Muscle of arm (tissue), 14 donors: ENCODE measurements at places on chromosomes 2 and 18.

GRCh38 chr18:29560270-29560669 lies 1383.3 kb upstream of the CDH2 start:
- DNase-seq = no peak

- no peak for DNase-seq
Observed at GRCh38 chr2:3265981-3266924, 111.4 kb downstream of the EIPR1 start.

DNA sequence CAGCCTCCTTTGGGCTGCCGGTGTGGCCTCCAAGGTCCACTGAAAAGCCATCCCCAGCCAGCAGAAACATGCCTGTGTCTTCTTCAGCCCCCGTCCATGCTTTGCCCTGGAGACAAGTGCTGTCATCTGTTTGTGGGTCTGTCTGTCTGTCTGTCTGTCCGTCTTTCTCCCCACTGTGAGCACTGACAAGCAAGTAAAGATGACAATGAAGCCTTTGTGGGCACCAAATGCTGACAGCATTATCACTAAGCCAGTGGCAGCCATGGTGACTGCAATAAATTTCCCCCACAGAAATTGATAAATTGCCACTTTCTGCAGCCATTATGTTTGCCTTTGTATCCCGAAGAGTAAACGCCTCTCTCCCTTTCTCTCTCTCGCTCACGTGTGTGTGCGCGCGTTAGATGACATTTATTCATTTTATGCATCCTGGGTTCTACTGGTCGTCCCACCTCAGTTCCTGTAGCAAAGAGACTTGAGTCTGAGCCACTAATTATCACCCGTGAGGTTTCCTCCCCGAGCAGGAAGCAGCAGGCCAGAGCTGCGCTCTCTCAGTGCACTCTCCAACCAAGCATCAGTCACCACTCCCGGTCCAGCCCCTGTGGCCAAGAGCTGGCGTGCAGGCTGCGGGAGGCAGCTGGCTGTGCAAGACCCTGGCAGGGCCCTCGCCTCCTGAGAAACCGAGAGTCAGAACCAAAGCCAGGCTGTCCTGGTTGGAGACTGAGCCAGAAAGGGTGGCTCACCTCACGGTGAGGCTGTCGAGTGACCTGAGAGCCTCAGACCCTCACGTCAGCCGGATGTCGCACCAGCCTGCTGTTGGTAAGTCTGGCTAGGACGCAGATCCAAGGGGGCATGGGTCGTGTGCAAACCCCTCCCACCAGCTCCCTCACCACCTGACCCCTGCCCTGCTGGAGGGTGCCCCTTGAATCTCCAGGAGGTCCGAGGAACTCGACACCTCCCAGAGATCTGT lies 6.9 kb downstream of the STEAP3 start:
- DNase-seq = no peak

GRCh38 chr2:173874003-173874893 lies 90.9 kb downstream of the SP3 start:
- no peak for DNase-seq

DNA sequence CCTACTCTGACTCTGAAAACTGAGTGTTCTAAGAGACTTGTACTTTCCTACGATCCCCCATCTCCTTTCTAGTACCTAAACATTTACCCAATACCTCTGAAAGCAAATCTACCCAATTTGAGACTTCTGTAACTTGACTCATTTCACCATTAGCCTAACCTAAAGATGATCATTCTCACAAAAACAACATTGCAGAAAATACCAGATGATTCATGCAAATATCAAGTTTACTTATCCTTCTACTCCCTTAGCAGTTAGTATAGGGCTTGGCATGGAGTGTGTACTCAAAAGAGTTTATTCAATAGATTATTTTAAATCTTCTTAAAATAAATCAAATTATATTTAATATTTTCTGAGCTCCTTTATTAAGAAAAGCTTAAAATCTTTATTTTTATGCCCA lies 89.6 kb downstream of the NR4A2 start:
- DNase-seq = no peak

DNA sequence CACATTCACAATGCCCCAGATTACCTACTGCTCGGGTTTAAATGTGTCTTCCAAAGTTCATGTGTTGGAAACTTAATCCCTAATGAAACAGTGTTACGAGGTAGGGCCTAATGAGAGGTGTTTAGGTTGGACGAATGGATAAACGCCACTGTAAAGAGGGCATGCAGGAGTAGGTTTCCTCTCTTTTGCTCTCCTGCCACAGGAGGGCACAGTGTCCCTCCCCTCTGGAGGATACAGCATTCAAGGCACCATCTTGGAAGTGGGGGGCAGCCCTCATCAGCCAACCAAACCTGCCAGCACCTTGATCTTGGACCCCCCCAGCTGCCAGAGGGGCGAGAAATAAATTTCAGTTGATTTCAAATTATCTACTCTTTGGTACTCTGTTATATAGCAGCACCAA lies 103.5 kb downstream of the TSHZ1 start:
- no peak for DNase-seq

DNA sequence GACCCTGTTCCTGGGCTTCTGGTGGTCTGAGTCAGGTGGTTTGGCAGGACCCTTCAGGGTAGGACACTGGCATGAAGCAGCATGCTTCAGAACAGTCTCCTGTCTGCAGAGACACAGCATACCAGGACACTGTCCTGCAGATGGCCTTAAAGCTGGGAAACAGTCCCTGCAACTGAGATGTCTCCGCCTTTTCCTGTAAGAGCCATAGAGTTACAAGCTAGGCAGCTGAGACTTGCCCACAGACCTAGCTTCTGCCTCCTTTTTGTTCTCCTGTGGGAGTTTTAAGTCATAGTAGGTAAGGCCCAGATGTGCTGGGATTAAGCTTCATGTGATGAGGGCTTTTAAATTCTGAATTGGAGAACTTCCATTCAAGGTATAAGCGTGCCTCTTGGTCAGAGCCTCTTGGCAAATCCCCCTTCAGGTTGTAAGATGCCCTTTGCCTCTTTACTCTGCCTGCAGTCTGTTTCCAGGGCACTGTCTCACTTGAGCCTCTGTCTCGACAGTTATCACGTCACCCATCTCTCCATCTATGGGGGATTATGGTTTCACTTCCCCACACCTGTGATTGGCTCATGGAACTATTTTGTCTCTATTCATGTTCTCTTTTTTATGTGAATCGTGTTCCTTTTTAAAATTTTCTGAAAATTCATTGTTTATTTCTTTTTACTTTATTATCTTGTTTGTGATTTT lies 51.8 kb downstream of the COA5 start:
- no peak for DNase-seq

DNA sequence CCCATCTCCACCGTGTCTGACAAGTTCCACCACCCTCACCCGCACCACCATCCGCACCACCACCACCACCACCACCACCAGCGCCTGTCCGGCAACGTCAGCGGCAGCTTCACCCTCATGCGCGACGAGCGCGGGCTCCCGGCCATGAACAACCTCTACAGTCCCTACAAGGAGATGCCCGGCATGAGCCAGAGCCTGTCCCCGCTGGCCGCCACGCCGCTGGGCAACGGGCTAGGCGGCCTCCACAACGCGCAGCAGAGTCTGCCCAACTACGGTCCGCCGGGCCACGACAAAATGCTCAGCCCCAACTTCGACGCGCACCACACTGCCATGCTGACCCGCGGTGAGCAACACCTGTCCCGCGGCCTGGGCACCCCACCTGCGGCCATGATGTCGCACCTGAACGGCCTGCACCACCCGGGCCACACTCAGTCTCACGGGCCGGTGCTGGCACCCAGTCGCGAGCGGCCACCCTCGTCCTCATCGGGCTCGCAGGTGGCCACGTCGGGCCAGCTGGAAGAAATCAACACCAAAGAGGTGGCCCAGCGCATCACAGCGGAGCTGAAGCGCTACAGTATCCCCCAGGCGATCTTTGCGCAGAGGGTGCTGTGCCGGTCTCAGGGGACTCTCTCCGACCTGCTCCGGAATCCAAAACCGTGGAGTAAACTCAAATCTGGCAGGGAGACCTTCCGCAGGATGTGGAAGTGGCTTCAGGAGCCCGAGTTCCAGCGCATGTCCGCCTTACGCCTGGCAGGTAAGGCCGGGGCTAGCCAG lies 1.2 kb downstream of the ONECUT2 start:
- DNase-seq = no peak

DNA sequence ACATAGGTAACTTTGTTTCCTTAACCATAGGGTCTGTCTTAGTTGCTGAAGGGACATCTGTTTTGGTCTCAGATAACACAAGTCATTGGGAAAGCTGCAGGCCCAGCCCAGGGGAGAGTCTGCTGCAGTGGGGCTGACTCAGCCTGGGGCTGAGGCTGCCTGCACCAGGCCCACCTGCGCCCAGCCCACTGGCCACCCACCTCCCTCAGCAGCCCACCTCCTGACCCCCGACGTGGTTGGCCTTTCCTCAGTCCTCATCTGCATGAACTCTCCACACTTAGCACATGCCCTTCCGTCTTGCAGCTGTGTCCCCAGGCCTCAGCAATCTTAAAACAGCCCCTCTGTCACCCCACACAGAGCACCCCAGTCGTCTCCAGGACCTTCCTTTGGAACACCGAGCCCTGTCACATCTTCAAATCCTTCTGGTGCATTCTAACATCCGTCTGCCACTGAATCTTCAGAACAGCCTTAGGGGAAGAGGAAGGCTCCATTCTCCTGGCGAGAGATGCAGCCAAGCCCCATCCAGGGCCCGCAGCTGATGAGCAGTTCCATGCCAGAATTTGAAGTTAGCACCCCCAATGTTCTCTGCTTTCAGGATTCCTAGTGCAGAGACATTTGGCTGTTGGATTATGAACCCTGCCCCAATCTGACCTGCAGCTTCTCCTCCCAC lies 231.4 kb downstream of the SEPTIN10 start:
- DNase-seq = no peak

- no peak for DNase-seq
Observed at GRCh38 chr18:50696929-50697328, 122.9 kb downstream of the MRO start.

GRCh38 chr2:33126958-33127357 lies 180.2 kb downstream of the LTBP1 start:
- no peak for DNase-seq

GRCh38 chr18:45046228-45046627 lies 365.5 kb downstream of the SETBP1 start:
- no peak for DNase-seq

DNA sequence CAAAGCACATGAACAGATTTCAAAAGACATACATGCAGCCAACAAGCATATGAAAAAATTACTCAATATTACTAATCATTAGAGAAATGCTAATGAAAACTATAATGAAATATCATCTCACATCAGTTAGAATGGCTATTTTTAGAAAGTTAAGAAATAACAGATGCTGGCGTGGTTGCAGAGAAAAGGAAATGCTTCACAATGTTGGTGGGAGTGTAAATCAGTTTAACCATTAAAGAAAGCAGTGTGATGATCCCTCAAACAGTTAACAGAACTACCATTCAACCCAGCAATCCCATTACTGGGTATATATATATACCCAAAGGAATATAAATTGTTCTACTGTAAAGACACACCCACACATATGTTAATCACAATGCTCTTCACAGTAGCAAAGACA lies 117.7 kb upstream of the SETBP1 start:
- DNase-seq = no peak

GRCh38 chr2:109222825-109223471 lies 93.9 kb downstream of the SH3RF3 start:
- DNase-seq = no peak

- no peak for DNase-seq
Observed at GRCh38 chr18:492451-492850, 8.1 kb downstream of the COLEC12 start.

GRCh38 chr18:35368595-35368994 lies 8.5 kb downstream of the ZNF396 start:
- DNase-seq = no peak
